ENCODE measurements at places on chromosomes 6 and 20. TPM values are rescaled to one million over a fixed set of nuclear protein-coding genes. Genes with fewer than 3 reads are reported as not detected.

DNA sequence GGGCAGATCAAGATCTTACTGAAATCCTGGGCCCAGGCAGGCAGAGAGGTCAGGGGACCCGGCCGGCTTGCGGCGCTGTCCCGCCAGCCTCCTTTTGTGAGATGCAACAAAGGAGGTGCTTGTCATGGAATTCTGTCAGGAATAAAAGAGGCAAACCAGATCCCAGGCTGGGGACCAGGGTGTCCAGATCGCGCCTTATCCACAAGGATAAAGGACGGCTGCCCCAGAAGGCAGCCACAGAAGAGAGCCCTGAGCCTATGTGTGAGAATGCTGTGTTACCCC, 42.6 kb upstream of the CDH22 start:
- no peak overlapping the region for H3K4me3 ChIP-seq
- DNase-seq: no peak
- H3K4me1 ChIP-seq: peaks cover 28% of the 10 kb centered on the region
- H3K27me3 ChIP-seq: no peaks in the 10 kb centered on the region
- H3K27ac ChIP-seq: peak overlapping the region; percentile 83

GRCh38 chr6:11437824-11438459, 99.6 kb upstream of the TMEM170B start:
- no peaks in the 10 kb centered on the region for H3K36me3 ChIP-seq
- no peak overlapping the region for H3K27ac ChIP-seq
- H3K4me3 ChIP-seq: no peak overlapping the region
- H3K4me1 ChIP-seq: peaks cover 2% of the 10 kb centered on the region
- no peaks in the 10 kb centered on the region for H3K27me3 ChIP-seq
- no peak for DNase-seq

DNA sequence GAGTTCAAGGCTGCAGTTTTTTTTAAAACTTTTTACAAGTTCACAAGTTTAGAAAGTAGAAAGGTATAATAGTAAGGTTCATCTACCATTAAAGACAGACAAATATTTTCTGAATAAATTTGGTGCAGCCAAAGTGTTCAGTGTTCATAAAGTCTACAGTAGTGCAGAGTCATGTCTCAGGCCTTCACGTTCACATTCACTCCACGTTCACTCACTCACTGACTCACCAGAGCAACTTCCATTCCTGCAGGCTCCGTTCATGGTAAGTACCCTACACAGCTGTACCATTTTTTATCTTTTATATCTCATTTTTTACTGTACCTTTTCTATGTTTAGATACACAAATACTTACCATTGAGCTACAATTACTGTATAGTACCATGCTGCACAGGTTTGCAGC, 67.6 kb downstream of the B4GALT5 start:
- H3K36me3 ChIP-seq: peaks cover 11% of the 10 kb centered on the region
- no peak for DNase-seq
- H3K27ac ChIP-seq: no peak overlapping the region
- no peak overlapping the region for H3K4me3 ChIP-seq

DNA sequence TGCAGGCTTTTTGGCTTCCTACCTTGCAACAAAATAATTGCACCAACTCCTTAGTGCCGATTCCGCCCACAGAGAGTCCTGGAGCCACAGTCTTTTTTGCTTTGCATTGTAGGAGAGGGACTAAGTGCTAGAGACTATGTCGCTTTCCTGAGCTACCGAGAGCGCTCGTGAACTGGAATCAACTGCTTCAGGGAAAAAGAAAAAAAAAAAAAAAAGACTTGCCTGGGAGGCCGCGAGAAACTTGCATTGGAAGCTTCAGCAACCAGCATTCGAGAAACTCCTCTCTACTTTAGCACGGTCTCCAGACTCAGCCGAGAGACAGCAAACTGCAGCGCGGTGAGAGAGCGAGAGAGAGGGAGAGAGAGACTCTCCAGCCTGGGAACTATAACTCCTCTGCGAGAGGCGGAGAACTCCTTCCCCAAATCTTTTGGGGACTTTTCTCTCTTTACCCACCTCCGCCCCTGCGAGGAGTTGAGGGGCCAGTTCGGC, 420 bp downstream of the SOX4 start:
- no peak overlapping the region for H3K27ac ChIP-seq
- H3K27me3 ChIP-seq: peaks cover 41% of the 10 kb centered on the region
- DNase-seq: no peak
- H3K4me1 ChIP-seq: peaks cover 21% of the 10 kb centered on the region
- no peak overlapping the region for H3K4me3 ChIP-seq

GRCh38 chr6:19024737-19025136, 637.6 kb downstream of the RNF144B start:
- no peak for DNase-seq
- H3K27me3 ChIP-seq: no peaks in the 10 kb centered on the region
- H3K27ac ChIP-seq: no peak overlapping the region
- H3K4me1 ChIP-seq: no peaks in the 10 kb centered on the region

GRCh38 chr6:168886964-168887363, 366.7 kb downstream of the THBS2 start:
- no peak overlapping the region for H3K27ac ChIP-seq
- DNase-seq: no peak
- peaks cover 12% of the 10 kb centered on the region for H3K4me1 ChIP-seq
- H3K27me3 ChIP-seq: no peaks in the 10 kb centered on the region
- no peaks in the 10 kb centered on the region for H3K36me3 ChIP-seq
- H3K4me3 ChIP-seq: no peak overlapping the region

The UNC5CL gene
- total RNA-seq: 4.2 TPM

DNA sequence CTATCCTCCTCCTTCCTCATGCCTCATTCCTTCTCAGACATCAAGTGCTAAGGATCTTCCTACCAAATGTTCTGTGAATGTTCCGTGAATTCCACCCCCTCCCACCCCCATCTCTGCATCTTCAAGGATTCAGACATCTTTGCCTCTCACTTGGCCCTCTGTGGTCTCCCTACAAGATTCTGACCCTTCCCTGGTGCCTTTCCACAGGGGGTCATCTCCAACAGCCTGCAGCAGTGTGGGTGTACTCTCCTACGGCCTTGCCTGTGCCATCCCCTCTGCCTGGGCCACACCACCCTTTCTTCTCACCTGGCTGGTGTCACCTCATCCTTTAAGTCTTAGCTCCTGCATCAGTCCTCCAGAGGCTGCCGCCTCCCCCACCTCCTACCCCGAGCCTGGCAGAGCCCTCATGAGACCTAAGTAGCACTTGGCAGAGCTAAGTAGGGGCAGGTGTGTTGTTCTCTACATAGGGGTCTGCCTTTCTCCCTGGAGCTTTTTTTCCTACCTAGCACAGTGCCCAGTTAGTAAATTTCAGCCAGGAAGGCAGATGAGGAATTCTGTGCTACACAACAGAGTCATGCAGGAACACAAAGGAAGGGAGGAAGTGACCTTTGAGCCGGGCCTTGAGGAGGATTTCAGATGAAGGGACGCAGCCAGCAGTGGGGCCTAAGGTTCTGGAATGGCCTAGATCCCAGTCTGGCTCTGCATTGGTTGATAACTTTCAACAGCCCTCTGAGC, 43.1 kb downstream of the TM9SF4 start:
- H3K27me3 ChIP-seq: no peaks in the 10 kb centered on the region
- peak overlapping the region; percentile 78 for H3K27ac ChIP-seq
- peaks cover 8% of the 10 kb centered on the region for H3K36me3 ChIP-seq
- peaks cover 7% of the 10 kb centered on the region for H3K4me1 ChIP-seq
- H3K4me3 ChIP-seq: no peak overlapping the region

The WFDC12 gene
- total RNA-seq: not detected

GRCh38 chr6:134094441-134094840, 42.0 kb upstream of the SLC2A12 start:
- peaks cover 4% of the 10 kb centered on the region for H3K4me1 ChIP-seq
- no peak for DNase-seq

The TREM1 gene
- total RNA-seq: 4.1 TPM

The LY6G6C gene
- total RNA-seq: not detected

- H3K27me3 ChIP-seq: peaks cover 22% of the 10 kb centered on the region
- H3K4me1 ChIP-seq: no peaks in the 10 kb centered on the region
- DNase-seq: no peak
- H3K4me3 ChIP-seq: no peak overlapping the region
- no peaks in the 10 kb centered on the region for H3K36me3 ChIP-seq
These were observed 53.5 kb downstream of the RCAN2 start for GRCh38 chr6:46437671-46438221.
